GM04503 (cell line): ENCODE measurements at places on chromosomes 6 and 20.

DNA sequence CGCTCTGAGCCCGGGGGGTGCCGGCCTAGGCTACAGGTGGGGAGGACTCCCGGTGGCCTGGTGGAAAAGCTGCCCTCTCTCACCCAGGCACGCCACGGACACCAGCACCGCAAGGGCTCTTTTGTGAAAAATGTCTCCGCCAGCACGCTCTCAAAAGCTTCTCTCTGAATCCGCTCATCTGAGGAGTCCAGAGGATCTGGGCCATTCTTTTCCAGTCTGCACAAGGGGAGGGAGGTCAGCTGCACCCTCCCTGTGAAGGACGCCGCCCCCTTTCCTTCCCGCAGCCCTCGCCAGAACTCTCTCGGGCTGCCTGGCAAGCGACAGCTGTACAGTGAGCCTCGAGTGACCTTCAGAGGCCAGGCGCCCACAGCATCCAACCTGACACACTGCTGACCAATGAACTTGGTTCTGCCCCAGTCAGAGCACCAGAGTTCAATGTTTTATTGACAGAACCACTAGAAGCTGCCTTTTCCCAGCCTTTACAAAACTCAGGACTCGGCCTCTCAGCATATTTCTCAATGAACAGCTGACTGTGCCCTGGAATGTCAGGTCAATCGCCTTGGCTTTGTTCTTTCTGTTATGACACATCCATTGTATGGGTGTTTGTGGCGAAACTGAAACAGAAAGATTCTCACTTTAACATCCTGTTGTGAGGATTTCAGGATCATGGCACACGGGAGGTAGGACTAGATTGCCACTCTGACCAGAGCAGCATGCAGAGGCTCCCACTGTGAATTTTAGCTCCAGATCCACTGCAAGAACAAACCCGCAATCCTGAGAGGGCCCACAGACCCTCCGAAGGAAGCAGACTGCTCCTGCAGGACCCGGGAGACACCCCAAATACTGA is 26.7 kb downstream of the SERPINB9 start:
- peak; percentile 88 for DNase-seq

GRCh38 chr6:33746036-33746600 is 587 bp downstream of the IP6K3 start:
- DNase-seq = no peak

DNA sequence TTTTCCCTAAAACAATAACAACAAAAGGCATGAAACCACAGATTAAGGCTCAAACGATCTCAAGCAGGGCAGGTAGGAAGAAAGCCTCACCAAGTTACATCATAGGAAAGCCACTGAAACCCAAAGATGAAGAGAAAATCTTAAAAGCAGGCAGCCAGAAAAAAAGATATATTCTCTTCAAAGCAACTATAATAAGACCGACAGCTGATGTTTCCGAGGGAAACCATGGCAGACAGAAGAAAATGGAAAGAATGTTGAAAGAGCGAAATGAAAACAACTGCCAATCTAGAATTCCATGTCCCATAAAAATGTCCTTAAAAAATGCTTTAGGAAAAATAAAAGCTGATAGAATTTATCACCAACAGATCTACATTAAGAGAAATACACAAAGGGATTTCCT is 161.5 kb upstream of the THBS2 start:
- no peak for DNase-seq

DNA sequence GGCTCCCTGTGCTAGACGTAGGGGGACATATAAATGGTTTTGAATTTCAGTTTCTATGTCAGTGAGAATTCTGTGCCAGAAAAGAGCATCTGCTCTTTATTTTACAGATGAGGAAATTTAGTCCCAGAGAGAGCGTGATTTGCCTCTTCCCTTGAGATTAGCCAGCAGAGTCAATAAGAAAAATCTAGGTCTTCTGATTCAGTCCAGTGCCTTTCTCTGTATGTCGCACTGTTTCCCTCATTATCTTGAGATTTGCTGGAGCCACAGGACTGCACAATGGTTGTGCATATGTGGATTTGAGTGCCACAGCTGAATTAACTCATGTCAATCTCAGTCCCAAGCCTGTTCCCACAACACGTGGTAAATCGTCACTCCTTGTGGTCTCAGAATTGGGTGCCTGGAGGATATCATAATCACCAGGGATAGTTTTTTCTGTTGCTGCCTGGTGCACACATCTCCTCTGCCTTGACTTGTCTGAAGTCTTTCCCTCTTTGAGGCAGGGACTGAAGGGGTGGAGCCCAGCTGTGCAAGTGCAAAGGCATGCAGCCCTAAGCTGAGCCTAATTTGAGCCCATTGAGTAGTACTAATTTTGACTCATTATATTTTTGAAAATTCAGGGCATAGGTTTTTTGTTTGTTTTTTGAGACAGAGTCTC is 276.7 kb downstream of the SOX4 start:
- no peak for DNase-seq

DNA sequence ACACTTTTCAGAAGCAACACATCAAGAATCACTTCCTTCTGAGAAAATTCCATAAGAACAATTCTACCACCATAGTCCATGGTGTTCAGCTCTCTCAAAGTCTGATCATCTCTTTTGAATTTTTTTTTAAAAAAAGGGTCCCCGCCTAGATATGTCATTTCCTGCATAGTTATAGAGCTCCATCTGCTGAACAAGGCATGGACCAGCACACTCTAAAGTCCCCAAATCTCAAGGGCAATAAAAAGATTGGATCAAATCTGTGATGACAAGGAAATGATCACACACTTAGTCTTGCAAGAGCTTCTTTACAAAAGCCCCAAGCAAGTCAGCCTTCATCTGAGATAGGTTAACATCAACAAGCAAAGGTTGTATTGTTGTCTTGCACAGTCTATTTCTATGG is 100.7 kb upstream of the STMND1 start:
- no peak for DNase-seq

- DNase-seq = no peak
These were observed 37.2 kb downstream of the EDN1 start for GRCh38 chr6:12327391-12327790.

- DNase-seq = no peak
These were observed 188.2 kb upstream of the PREP start for GRCh38 chr6:105591053-105591452.

- DNase-seq = peak; percentile 74
These were observed 11.8 kb upstream of the CAP2 start for GRCh38 chr6:17381424-17382147.

GRCh38 chr6:86615299-86615698 is 322.0 kb upstream of the HTR1E start:
- no peak for DNase-seq

DNA sequence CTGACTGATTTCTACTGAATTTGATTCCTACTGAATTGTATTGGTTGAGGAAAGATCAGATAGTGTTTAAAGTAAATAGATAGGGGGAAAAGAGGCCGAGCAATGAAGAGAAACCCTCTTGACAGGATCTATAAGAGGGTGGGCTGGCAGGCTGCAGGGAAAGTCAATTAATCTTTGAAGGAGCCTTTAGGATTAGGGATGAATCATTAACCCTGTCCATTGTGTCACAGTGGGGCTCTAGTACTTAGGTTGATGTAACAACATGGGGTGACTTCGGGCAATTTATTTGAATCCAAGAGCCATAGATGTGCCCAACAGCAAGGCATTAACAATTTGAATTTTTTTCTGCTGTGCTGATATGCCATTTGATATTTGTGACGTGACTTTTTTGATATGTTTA is 7.5 kb downstream of the RFX6 start:
- no peak for DNase-seq

GRCh38 chr6:7725412-7725811 is 487 bp upstream of the BMP6 start:
- DNase-seq = no peak

GRCh38 chr6:3447005-3447404 is 9.8 kb downstream of the SLC22A23 start:
- DNase-seq = no peak

- DNase-seq = no peak
These were observed 209.0 kb upstream of the CITED2 start for GRCh38 chr6:139583420-139583819.

DNA sequence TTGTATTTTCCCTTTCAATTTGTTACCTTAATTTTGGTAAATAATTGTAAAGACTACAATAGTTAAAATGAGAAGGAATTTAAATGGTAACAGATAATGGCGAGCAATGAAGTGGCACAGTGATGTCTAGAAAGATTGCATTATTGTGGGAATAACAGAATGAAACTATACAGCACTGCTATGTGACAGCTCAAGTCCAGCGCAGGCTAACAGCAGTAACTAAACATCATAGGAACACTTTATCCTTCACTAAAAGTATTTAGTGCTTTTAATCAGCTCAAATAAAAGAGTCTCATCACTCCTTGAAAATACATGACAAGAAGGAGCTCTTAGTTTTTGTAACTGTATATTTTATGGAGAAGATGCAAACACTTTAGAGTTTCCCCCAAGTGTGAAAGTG is 190.8 kb downstream of the TENT5A start:
- DNase-seq = no peak

- no peak for DNase-seq
These were observed 77.1 kb upstream of the MRPS10 start for GRCh38 chr6:42294759-42295158.

DNA sequence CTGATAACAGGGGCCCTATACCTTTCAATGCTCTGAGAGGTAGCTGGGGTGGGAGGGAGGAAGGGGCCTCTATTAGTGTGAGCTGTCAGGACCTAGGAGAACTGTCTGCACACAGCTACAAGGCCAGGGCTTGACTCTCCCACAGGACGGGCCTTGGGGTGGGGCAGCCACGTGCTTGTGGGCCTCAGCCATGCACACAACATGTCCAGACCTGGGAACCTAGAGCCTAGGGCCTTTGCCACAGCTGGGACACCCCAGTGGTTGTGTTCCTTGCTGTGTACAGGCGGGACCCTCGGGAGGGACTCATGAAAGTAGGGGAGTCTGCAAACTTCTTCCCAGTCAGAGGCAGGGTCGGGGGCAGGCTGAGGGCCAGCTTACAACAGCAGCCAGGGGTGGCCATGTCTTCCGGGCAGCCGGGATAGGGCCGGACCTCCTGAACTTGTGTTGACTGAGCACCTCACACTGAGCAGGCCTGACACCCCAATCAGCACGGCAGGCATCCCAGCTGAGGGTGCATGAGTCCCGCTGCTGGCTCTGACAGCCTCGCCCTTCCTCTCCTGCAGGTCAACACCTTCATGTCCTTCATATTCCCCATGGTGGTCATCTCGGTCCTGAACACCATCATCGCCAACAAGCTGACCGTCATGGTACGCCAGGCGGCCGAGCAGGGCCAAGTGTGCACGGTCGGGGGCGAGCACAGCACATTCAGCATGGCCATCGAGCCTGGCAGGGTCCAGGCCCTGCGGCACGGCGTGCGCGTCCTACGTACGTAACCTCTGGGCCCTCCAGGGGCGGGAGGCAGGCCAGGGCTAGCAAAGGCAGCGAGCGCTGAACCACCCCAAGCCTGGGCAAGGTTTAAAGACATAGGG is 41.9 kb upstream of the MRGBP start:
- DNase-seq = no peak

GRCh38 chr6:2231438-2231837 is 14.0 kb downstream of the GMDS start:
- no peak for DNase-seq

GRCh38 chr6:33372526-33373123 is 19.0 kb upstream of the KIFC1 start:
- DNase-seq = no peak

DNA sequence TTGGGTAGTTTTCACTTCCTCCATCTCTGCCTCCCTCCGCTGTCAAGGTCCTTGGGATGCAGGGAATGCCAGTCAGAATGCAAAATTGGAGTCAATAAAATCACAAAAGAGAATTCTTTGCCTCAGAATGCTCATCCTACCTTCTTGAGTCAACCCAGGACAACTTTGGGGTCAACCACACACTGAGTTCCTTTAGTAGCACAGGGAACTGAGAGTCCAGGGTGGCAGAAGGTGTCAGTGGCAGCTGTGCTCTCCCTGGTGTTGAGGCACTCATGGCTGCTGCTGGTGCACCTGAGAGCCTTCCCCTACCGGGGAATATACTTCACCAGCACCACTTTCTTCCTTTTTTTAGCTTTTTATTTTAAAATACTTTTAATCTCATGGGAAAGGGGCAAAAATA is 829 bp upstream of the NOTCH4 start:
- DNase-seq = no peak

- no peak for DNase-seq
These were observed 232.9 kb downstream of the BCKDHB start for GRCh38 chr6:80339421-80339820.

- peak; percentile 45 for DNase-seq
These were observed 20.5 kb downstream of the XRN2 start for GRCh38 chr20:21323640-21324039.

GRCh38 chr20:36574366-36575135 is 1.2 kb downstream of the TGIF2 start:
- DNase-seq = no peak

- DNase-seq = no peak
These were observed 6.1 kb downstream of the KCNQ2 start for GRCh38 chr20:63466250-63466825.

- no peak for DNase-seq
These were observed 8.0 kb downstream of the CD2AP start for GRCh38 chr6:47485491-47486135.

GRCh38 chr6:38281126-38281525 is 358.6 kb downstream of the BTBD9 start:
- no peak for DNase-seq

- no peak for DNase-seq
These were observed 70.0 kb downstream of the PTPN1 start for GRCh38 chr20:50580016-50580747.

DNA sequence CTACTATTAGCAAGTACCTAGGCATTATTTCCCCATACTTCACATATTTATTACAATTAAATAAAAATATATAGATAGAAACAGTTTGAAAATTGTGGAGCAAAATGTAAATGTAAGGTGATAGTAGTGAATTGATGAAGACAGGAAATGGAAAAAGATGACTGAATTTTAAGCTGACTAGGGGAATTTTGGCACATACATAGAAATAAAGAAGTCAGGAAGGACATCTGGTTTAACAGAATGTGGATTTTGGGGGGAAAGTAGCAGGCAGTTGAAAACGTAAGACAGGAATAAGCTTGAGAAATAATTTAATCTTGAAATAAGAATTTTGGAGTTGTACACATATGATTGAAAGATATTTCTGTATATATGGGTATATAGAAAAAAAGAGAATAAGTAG is 701.7 kb upstream of the CITED2 start:
- DNase-seq = no peak

DNA sequence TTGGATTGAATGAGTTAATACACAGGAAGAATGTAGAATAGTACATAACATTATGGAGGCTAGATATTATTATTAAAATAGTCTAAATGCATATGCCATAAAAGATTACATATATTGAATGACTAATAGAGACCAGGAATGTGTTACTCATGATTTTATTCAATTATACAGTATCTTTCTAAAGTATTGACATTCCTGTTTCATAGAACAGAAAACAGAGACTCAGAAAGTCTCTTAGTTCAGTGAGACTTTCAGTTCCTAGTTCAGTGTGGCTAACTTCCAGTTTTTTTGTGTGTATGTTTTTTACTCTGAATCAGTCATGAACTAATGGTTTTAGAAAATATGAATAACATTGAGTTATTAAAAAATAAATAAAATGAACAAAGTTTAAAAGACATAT is 34.6 kb upstream of the TMEM244 start:
- DNase-seq = no peak
